ENCODE measurements at places on chromosomes 3 and 15.
A peak's percentile ranks its signal among the peaks of the same experiment; 100 is the strongest.

- no peak for DNase-seq
Measured at GRCh38 chr3:133509488-133509887, 64.0 kb upstream of the CDV3 start.

- DNase-seq: no peak
Measured at GRCh38 chr15:74144153-74144775, 13.9 kb downstream of the ISLR2 start.

GRCh38 chr3:152737021-152737908, 97.7 kb upstream of the P2RY1 start:
- DNase-seq: no peak

DNA sequence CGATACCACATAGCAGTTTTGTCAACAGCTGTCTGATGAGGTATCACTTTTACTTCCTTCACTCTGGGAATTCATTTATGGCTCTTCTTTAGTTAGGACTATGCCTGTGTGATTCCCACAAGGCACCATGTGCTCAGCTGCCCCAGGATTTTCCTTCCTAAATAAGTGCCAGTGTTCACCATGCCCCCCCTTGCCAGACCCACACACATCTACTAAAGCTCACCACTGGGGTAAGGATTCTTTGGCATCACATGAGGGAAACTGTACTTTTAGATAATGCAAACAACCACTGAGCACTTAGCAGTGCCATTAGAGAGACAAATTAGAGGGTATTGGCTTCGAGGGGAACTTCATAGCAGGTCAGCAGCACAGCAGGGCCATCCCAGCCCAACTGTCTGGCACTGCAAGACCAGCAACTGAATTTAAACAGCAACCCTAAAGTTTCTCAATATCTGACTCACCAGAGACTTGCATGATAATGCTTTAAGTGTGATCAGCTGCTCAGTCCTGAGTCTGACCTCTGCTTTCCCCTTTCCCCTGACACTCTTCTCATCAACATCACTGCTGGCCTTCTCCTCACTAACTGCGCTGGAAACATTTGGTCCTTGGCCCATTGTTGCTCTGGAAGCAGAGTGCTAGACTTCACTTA, 114.3 kb downstream of the STAC start:
- DNase-seq: no peak

DNA sequence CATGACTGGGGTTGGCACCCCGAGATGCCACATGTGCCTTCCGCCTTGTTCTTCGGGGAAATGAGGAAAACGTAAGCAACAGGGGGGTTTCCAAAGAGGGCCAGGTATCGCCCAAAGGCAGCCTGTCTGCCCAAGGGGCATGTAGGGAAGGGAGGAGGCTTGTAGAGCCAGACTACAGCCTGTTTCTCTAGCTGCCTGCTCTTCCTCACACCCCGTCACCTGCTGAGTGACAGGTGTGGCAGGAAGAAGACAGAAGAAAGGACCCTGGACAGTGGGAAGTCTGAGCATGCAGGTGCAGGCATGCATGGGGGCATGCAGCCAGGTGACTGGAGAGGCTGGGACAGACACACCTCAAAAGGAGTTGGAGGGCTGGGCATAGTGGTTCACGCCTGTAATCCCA, 9.8 kb downstream of the PLA2G4E start:
- no peak for DNase-seq

DNA sequence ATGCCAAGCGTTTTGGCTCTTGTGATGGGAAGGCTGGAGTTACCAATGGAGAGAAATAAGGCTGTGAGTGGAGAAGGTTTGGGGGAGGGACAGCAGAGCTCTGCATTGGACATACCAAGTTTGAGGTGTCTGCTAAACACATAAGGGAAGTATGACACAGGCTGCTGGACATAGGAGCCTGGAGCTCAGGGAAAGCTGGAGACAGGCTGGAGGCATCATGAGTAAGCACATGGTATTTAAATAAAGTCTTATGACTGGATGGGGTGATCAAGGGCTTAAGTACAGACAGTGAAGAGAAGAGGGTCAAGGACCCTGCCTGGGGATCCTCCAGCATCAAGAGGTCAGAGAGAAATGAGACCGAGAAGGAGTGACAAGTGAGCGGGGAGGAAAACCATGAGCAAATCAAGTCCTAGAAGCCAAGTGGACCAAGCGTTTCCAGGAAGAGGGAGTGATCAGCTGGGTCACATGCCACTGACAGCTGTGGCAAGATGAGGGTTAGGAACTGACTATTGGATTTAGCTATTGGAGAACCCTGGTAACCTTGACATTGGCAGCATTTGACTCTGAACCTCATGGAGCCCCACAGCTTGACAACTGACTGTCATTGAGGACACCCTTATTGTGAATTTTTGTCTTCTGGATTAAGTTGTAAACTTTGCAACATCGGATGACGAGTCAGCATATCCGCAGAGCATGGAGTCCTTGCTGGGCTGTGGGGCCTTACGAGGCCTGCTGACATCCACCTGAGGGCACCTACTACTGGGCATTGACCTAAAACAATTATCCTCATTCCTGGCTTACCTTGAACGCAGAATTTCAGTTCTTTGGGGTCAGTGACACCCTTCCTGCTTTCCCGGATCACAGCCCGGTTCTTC, 78.7 kb upstream of the ETV5 start:
- no peak for DNase-seq

GRCh38 chr3:110738531-110738930, 333.1 kb upstream of the NECTIN3 start:
- DNase-seq: no peak

- no peak for DNase-seq
Measured at GRCh38 chr15:37860896-37861295, 73.5 kb upstream of the TMCO5A start.

DNA sequence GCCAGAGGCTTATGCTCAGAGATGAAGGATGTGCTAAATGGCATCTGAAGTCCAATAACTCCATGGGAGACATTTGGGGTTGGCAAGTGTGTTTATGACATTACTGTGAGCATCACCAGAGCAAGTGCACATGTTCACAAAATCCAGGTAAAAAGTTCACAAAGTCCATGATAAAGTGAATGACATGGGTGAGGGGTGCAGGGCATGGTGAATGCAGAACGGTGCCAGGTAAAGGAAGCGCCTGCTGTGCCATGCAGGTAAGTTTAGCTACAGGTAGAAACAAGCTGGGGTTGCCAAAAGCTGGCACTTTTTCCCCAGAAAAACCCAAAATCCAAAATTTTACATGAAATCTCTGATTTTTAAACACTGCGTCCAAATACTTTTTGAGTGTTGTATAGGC, 268.2 kb downstream of the ABHD5 start:
- no peak for DNase-seq

DNA sequence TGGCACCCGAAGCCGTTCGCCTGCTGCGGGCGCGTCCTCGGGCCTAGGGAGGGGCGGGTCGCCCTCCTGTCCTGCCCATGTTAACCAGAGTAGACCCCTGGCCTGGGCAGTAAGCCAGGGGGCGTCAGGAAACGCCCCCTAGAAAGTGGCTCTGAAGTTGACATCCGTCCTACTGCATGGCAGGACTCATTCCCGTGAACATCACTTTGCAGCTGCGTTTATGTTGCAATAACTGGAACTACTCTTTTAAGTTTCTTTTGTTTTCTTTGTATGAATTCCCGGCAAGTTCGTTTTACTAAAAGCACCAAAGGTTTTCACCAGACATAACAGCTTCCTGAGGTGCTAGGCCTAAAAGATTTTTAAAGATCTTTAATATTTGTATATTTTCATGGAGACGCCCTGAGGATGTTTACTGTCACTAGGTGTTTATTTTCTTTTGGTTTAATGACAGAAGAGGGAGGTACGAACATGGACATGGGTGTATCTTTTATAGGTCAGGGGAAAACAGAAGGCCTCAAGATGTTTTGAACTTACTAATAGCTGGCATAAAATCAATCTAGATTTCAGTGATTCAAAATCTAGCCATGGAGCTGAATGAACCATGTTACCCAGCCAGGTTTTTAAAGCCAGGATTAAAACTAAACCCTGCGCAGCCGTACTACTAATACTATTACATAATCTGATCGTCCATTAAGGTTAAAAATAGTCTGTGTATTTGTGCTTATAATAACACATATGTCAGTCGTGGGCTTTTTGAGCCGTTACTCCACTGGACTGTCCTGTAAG, 1.0 kb downstream of the C15orf61 start:
- DNase-seq: no peak

DNA sequence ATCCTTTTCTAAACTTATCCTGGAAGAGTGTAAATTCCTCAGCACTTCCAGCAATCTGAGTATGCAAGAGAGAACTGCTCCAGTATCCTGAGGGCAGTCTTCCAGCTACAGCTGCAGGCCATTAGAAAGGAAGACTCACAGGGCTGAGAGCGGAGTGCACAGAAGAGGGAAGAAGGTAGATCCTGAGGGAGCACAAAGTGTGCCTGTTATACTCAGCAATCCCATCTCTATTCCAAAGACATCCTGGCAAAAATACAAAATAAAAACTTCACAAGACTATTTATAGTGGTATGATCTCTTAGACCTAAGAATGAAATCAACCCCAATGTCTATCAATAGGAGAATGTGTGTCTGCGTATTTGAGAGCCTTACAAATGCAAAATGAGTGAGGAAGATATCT, 292.0 kb downstream of the ZIC1 start:
- no peak for DNase-seq

GRCh38 chr3:129795186-129796010, 98.1 kb downstream of the TMCC1 start:
- no peak for DNase-seq

DNA sequence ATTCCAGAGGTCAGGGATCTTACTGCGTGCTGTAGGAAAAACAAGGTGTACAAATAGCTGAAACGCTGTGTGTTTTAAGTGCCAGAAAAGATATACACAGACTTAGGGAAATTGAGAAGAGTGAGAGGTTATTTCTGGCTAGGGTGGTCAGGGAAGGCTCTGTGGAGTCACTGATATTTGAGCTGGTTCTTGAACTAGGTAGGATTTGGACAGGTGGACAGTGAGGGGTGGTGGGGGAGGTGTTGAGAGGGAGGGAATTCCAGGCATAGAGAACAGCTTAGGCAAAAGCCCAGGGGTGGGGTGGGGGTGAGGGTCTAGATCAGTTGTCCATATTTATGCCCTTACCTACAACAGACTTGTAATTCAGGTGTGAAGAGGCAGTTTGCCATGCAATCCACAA, 7.0 kb downstream of the SEMA6D start:
- no peak for DNase-seq

GRCh38 chr3:25719321-25719720, 54.6 kb upstream of the TOP2B start:
- no peak for DNase-seq

DNA sequence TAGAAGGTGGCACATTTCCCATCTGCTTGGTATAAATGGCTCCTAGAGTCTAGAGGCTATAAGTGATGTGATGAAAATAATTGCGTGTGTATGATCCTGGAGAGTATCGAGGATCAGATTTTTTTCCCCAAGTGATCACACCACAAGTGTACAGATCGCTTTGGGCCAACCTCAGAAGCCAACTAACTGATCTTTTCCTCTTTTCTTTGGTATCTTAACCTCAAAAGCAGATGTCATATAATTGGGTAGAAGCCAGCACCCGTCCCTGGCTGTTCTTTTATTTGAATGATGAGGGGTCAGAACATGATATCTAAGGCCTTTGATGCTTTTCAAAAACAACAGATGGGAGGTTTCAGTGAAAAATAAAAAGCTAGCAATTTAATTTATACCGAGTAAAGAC, 3.3 kb downstream of the P2RY14 start:
- DNase-seq: peak; percentile 39

- DNase-seq: peak; percentile 30
Measured at GRCh38 chr3:187125319-187126031, 13.8 kb downstream of the RPL39L start.

- no peak for DNase-seq
Measured at GRCh38 chr3:148698190-148698810, 597 bp downstream of the AGTR1 start.

- DNase-seq: no peak
Measured at GRCh38 chr15:53762916-53763315, 3.5 kb upstream of the WDR72 start.

- DNase-seq: no peak
Measured at GRCh38 chr3:124149771-124150170, 157.8 kb upstream of the ROPN1 start.

- DNase-seq: no peak
Measured at GRCh38 chr15:23073890-23074646, 34.7 kb upstream of the TUBGCP5 start.

DNA sequence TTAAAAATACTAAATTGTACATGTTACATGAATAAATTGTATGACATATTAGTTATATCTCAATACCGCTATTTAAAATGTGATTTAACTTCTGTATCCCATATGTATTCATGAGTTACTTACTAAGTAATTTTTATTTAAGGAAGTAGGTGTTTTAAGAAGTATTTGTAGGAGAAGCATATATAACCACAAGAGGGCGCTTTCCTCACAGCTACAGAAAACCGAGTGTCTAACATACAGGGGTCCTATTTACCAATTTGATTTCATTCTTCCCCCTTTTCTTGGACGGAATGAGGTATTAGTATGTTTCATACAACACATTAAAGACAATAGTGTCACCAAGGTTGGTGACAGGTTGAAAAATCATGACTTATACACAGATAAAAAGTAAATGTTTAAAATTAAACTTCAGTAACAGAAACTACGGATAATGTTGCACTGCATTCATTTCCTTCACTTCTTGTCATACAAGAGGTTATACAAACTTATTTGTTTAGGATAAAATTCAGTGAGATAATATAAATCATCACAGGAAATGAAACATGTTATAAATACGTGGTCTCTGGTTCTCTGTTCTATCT, 253.6 kb downstream of the MAGI1 start:
- no peak for DNase-seq

GRCh38 chr3:180860180-180860858, 52.2 kb upstream of the FXR1 start:
- no peak for DNase-seq

GRCh38 chr3:106485217-106485616, 616.4 kb upstream of the CBLB start:
- DNase-seq: no peak

DNA sequence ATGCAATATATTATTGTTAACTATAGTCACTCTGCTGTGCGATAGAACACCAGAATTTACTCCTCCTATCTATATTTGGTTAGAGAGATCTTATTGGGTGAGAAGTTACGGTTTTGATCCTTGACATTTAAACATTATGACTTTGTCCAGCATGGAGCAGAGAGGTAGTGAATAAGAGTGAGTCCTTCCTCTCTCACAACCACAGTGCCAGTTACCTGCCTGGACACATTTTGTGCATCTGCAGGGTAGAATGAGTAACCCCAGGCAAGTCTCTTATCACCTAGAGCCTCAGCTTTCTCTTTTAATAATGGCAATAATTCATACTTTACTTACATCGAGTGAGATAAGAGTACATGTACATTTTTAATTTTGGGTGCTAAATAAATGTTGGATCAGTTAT, 24.1 kb downstream of the KAT2B start:
- no peak for DNase-seq

GRCh38 chr15:73165844-73166243, 113.6 kb downstream of the NEO1 start:
- DNase-seq: no peak

DNA sequence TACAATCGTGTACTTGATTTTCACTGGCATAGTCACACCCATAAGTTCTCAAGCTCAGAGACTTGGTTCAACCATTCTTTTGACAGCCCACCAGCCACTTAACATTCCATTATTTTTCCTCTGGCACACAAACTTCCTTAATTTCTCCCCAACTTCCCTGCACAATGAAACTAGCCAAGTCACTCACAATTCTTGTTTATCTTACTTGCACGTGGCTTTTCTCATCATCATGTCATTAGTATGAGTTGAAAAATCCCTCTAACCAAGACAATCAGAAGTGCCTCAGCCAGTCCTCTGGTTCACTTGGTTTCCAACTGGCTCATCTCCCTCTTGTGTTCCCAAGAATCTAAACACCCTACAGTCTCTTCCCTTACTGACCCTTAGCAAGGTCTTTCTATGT, 110.5 kb upstream of the PTPRG start:
- DNase-seq: no peak
